ENCODE measurements at places on chromosomes 3 and 15.

GRCh38 chr3:53617893-53618523 is 123.6 kb downstream of the CACNA1D start:
- H3K36me3 ChIP-seq: no peaks in the 10 kb centered on the region
- H3K4me3 ChIP-seq: no peak overlapping the region
- DNase-seq: no peak
- H3K4me1 ChIP-seq: no peaks in the 10 kb centered on the region
- no peak overlapping the region for H3K27ac ChIP-seq

DNA sequence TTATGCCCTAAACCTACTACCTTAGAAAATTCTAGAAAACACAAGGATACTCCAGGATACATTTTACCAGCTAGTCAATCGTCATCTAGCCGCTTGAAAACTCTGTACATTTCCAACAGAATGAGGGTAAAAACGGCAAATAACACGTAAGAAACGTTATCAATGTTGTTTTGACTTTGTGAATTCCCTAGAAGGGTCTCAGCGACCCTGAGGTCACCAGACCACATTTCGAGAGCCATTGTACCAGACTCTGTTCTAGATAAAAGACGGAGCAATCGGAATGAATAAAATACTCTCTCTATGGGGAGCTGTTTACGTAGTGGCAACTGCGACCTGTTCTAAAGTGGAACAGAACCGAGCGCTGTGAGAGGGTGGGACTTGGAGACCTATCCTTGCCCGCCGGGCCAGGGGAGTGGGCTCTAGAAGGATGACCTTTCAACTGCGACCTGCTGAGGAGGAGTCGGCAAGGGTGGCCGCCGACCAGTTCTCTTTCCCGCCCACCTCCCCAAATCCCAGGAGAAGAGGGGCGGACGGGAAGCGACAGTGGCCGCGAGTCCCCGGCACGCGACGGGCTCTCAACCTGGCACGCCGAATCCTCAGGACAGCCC is 778 bp upstream of the AP4E1 start:
- H3K36me3 ChIP-seq: no peaks in the 10 kb centered on the region
- H3K4me1 ChIP-seq: peaks cover 3% of the 10 kb centered on the region
- no peaks in the 10 kb centered on the region for H3K27me3 ChIP-seq
- H3K27ac ChIP-seq: peak overlapping the region; percentile 77
- H3K4me3 ChIP-seq: peak overlapping the region; percentile 80

GRCh38 chr3:111496894-111497559 is 45.0 kb upstream of the CD96 start:
- no peaks in the 10 kb centered on the region for H3K27me3 ChIP-seq
- DNase-seq: no peak
- no peaks in the 10 kb centered on the region for H3K4me1 ChIP-seq
- no peak overlapping the region for H3K4me3 ChIP-seq
- H3K27ac ChIP-seq: no peak overlapping the region

DNA sequence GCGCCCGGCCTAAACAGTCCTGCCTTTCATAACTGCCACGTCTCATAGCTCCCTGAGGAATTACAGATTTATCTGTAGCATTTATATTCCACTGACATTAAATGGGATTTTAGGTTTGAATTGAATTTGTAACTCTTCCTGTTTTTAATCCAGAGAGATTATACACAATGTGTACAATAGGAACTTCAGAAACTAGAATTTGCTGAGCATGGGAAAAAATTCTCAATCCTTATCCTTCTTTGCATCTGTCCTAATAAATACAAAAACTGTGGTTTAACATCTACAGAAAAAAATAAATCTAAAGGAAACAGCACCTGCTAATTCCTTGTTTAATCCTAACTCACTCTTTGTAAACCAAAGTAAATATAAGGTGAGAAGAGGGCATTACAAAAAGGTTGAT is 2.2 kb downstream of the NEK11 start:
- no peaks in the 10 kb centered on the region for H3K27me3 ChIP-seq
- H3K36me3 ChIP-seq: no peaks in the 10 kb centered on the region
- no peak overlapping the region for H3K27ac ChIP-seq
- no peak for DNase-seq
- H3K4me1 ChIP-seq: peaks cover 15% of the 10 kb centered on the region

DNA sequence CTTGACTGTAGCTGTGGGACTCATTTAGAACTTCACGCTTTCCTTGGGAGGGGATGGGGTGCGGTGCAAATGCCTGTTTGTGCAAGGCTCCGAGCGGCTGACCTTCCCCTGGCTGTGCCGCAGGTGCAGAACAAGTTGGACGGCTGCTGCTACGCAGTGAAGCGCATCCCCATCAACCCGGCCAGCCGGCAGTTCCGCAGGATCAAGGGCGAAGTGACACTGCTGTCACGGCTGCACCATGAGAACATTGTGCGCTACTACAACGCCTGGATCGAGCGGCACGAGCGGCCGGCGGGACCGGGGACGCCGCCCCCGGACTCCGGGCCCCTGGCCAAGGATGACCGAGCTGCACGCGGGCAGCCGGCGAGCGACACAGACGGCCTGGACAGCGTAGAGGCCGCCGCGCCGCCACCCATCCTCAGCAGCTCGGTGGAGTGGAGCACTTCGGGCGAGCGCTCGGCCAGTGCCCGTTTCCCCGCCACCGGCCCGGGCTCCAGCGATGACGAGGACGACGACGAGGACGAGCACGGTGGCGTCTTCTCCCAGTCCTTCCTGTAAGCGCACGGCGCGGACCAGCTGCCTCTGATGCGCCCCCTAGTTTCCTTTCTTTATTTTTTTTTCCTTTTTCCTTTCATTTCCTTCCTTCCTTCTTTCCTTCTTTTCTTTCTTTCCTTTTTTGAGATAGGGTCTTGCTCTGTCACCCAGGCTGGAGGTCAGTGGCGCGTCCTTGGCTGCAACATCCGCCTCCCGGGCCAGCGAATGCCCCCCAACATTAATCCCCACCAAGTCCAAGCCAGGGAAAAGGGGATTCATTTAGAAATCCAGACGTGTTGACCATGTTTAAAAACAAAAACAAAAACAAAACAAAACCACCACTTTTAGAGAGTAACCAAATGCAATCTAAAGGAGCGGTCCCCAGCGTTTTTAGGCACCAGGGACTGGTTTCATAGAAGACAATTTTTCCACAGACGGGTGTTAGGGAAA is 42.7 kb downstream of the EIF2AK4 start:
- H3K4me3 ChIP-seq: no peak overlapping the region
- DNase-seq: no peak
- no peaks in the 10 kb centered on the region for H3K27me3 ChIP-seq
- H3K4me1 ChIP-seq: peaks cover 14% of the 10 kb centered on the region
- H3K27ac ChIP-seq: no peak overlapping the region

- H3K4me1 ChIP-seq: peaks cover 11% of the 10 kb centered on the region
- no peaks in the 10 kb centered on the region for H3K27me3 ChIP-seq
- H3K36me3 ChIP-seq: no peaks in the 10 kb centered on the region
- H3K4me3 ChIP-seq: no peak overlapping the region
- no peak for DNase-seq
Measured at GRCh38 chr3:71162221-71162620, 421.3 kb downstream of the FOXP1 start.

- H3K36me3 ChIP-seq: no peaks in the 10 kb centered on the region
- H3K27me3 ChIP-seq: no peaks in the 10 kb centered on the region
- no peak overlapping the region for H3K27ac ChIP-seq
- DNase-seq: no peak
- no peaks in the 10 kb centered on the region for H3K4me1 ChIP-seq
Measured at GRCh38 chr3:179056326-179056725, 15.3 kb downstream of the ZMAT3 start.

Data from MM.1S (cell line).